ENCODE measurements at places on chromosomes 13 and 19. TPM values are rescaled to one million over a fixed set of nuclear protein-coding genes. Genes with fewer than 3 reads are reported as not detected.

- 0 out of 2 replicates have a peak, but pooled peaks cover 3% of the 10 kb centered on the region for H3K27me3 ChIP-seq
- no peak overlapping the region for H3K4me3 ChIP-seq
- no peaks in the 10 kb centered on the region for H3K4me1 ChIP-seq
- H3K27ac ChIP-seq = no peak overlapping the region
- DNase-seq = no peak
Measured at GRCh38 chr13:78187781-78188180, 269.1 kb upstream of the EDNRB start.

GRCh38 chr19:30696514-30696913 is 324.3 kb downstream of the ZNF536 start:
- H3K27me3 ChIP-seq = no peaks in the 10 kb centered on the region
- no peaks in the 10 kb centered on the region for H3K36me3 ChIP-seq
- peak; percentile 86 for DNase-seq

- H3K4me3 ChIP-seq = no peak overlapping the region
- no peaks in the 10 kb centered on the region for H3K36me3 ChIP-seq
- H3K27ac ChIP-seq = no peak overlapping the region
- H3K4me1 ChIP-seq = no peaks in the 10 kb centered on the region
- H3K27me3 ChIP-seq = no peaks in the 10 kb centered on the region
Measured at GRCh38 chr13:60268203-60268555, 104.5 kb upstream of the DIAPH3 start.

GRCh38 chr19:14052470-14052869 is 9.4 kb downstream of the PALM3 start:
- H3K4me1 ChIP-seq = no peaks in the 10 kb centered on the region
- H3K4me3 ChIP-seq = no peak overlapping the region
- H3K27ac ChIP-seq = no peak overlapping the region
- no peaks in the 10 kb centered on the region for H3K27me3 ChIP-seq

DNA sequence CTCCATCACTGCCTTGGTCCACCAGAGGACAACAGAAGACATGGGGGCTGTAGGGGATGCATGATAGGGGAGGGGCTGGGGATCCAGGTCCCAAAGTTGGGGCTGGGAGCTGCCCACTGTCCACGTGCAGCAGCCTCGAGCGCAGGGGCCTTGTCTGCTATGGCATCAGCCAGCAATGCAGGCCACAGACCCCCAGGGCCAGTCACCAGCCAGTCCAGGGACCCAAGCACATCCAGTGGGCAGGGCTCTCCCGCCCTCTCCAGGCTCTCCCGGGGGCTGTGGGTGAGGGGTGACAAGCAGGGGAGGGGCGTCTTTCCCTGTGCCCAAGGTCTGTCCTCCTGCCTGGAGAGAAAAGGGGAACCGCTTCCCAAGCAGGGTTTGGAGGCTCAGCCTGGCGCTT is 32.8 kb downstream of the PEPD start:
- H3K4me3 ChIP-seq = no peak overlapping the region
- peaks cover 26% of the 10 kb centered on the region for H3K36me3 ChIP-seq

DNA sequence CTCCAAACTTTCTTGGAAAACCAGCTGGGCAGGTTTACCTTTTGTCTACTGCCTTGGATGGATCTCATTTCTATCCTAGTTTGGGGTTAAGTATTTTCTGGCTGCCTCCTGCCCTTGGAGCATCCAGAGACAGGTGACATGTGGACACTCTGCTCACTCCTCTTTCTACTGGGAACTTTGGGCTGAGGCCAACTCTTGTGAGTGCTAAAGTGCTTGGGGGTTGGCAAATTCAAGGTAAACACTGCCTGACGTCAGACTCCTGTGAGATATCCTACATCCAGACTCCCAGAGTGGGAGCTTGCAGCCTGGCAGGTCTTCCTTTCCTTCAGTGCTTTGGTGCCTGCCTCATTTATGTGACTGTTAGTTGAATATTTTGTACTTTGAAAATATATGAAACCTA is 388.1 kb downstream of the KCNRG start:
- DNase-seq = no peak
- no peak overlapping the region for H3K27ac ChIP-seq
- H3K27me3 ChIP-seq = no peaks in the 10 kb centered on the region
- H3K36me3 ChIP-seq = no peaks in the 10 kb centered on the region
- H3K4me3 ChIP-seq = no peak overlapping the region

DNA sequence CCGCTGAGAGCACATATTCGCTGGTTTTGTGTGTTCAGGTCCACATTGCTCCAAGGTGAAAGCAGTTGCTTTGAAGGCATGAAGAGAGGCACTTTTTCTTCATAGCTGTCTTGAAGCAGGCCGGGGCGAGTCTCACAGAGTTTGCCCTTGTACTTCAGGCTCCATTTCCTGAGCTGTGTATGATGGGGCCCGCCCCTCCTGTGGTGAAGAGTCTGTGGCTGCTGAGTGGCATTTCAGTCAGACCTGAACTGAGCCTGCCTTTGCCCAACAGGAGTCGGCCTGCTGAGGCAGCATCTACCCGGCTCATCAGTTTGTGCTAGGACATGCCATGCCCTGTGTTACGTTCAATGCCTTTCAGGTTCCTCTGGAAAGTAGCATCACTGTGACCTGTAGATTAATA is 44.4 kb upstream of the C1QTNF9 start:
- no peak overlapping the region for H3K27ac ChIP-seq
- H3K27me3 ChIP-seq = no peaks in the 10 kb centered on the region
- peaks cover 1% of the 10 kb centered on the region for H3K4me1 ChIP-seq
- DNase-seq = no peak

- no peak for DNase-seq
- H3K27me3 ChIP-seq = no peaks in the 10 kb centered on the region
- H3K4me1 ChIP-seq = no peaks in the 10 kb centered on the region
- no peak overlapping the region for H3K4me3 ChIP-seq
Measured at GRCh38 chr13:61045251-61045650, 370.4 kb downstream of the PCDH20 start.

DNA sequence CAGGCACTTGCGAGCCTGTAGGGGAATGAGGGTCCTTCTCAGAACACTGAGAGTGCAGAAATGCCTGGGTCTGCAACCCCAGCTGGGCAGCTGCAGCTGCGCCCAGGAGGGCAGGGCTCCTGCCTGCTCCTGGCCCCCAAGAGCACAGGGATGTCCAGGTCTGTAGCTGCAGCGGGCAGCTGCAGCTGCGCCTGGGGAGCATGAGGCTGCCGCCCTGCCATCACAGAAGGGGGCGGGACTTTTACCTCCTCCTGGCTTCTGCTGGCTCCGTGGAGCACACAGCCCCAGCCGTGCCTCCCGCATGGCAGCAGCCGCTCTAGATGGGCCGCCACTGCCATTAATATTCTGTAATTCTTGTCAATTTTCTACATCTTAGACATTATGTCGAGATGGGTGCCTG is 17.8 kb downstream of the CPB2 start:
- H3K4me3 ChIP-seq = no peak overlapping the region
- no peaks in the 10 kb centered on the region for H3K36me3 ChIP-seq
- no peaks in the 10 kb centered on the region for H3K27me3 ChIP-seq
- DNase-seq = no peak
- no peak overlapping the region for H3K27ac ChIP-seq

GRCh38 chr13:47519626-47520025 is 481.4 kb downstream of the SUCLA2 start:
- no peaks in the 10 kb centered on the region for H3K4me1 ChIP-seq
- no peak overlapping the region for H3K4me3 ChIP-seq
- DNase-seq = no peak
- H3K27ac ChIP-seq = no peak overlapping the region
- H3K27me3 ChIP-seq = no peaks in the 10 kb centered on the region

DNA sequence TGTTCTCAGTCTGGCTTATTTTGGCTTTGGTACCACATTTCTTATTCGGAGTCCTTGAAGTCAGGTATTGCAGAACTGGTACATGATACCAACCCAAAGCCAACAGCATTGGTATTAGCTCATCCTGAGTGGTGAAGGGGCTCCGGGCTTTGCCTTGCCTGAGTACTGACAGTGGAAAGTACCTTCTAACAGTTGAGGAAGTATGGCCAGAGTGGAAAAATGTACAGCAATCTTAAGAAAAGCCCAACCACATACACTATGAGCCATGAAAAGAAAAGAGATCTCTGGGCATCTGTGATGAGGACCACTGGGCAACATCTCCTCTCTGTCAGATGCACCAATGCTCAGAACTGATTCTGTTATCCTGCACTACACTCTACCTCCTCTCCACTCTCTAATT is 8.3 kb downstream of the LCP1 start:
- DNase-seq = no peak
- H3K4me1 ChIP-seq = peaks cover 37% of the 10 kb centered on the region
- H3K27ac ChIP-seq = no peak overlapping the region
- no peaks in the 10 kb centered on the region for H3K36me3 ChIP-seq

- no peaks in the 10 kb centered on the region for H3K27me3 ChIP-seq
- H3K36me3 ChIP-seq = no peaks in the 10 kb centered on the region
- DNase-seq = no peak
- peaks cover 4% of the 10 kb centered on the region for H3K4me1 ChIP-seq
Measured at GRCh38 chr19:8705742-8706141, 7.1 kb upstream of the ACTL9 start.

DNA sequence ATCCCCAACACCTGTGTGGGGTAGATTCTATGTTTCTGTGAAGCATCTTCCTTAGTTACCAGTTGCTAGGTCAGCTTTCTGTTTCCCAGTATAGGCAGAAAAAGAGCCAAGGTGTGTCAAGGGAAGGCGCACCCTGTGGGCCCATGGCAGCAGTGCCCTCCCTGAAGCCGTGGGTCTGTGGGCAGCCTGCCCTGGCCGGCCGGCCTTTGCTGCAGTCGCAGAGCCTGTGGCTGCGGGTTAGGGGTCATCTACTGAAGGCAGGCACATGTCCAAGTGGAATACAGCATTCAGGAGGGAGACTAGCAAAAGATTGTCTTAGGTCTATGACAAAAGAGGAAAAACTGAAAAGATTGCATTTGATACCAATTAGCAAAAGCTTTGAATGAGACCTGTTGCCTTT is 214.0 kb downstream of the IRS2 start:
- no peak overlapping the region for H3K27ac ChIP-seq
- H3K27me3 ChIP-seq = peaks cover 14% of the 10 kb centered on the region
- no peak for DNase-seq
- no peak overlapping the region for H3K4me3 ChIP-seq

INTS6 gene
- 29.8 TPM for total RNA-seq

KIR3DL2 gene
- not detected for total RNA-seq

Measured in SJSA1 (cell line).